ENCODE measurements at places on chromosomes 5 and 9.

GRCh38 chr5:84058561-84058960 is 326.1 kb downstream of the EDIL3 start:
- DNase-seq: no peak

DNA sequence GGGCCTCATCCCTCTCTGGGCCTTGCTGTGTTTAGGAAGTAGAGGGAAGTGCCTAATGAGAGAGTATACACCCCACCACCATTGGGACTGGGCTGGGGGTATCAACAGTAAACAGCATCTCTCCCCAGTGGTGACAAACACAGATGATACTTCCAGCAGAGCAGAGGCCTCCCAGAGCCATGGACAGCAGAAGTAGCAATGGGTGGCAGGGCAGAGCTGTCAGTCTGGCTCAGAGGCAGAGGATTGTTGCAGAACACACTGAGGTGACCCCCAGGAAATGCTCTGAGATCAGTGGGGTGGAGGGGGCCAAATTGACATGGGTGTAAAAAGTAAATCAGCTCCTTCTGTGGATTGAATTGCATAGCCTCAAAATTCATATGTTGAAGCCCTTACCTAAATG is 12.1 kb upstream of the P4HA2 start:
- no peak for DNase-seq

DNA sequence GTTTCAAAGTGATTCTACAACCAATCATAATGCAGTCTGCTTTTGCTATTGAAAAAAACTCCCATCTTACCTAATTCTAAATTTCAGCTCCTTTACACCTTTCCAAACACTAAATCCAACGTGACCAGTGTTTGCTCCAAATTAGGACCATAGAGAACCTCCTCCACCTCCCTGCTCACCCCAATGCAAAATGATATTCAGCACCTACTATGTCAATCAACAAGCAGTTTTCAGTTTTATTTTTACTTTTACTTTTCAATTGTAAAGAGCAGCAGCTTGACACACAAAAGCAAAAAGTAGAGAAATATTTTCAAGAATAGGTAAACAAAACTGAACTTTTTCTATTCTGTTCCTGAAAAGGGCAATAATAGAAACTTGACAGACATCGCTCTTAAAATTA is 3.4 kb downstream of the FAM13B start:
- DNase-seq: no peak

DNA sequence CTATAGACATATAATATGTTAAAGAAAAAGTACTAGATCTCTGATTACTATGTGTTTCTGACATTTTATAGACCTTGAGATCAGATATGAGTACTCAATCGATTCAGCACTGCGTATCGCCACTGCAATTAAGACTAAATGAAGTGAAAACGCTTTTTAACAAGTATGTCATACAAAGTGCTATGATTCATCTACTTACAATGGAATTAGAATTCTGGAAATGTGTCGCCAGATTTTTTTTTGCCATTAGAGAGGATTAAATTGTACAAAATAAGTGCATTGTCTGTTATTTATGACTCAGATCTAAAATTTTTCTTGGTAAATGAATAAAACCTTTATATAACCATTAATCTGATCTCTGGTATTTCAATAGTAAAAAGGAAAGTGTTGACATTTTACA is 20.0 kb upstream of the AGGF1 start:
- no peak for DNase-seq

DNA sequence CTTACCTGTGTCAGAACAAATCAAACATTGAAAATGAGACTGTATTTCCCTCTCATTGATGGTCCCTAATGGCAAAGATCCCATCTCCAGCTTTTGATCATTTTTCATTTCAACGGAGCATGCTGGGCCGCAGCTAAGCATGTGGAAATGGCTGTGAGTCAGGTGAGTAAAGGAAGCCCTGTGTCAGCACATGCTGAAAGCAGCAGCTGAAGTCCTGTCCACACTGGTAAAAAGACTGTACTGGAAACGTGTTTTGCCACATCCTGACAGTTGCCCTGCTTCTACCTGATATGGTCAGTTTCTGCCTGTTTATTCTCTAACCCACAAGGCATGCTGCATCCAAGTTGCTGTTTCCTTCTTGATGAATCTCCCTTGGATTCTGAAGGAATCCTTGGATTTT is 330.1 kb downstream of the EFNA5 start:
- no peak for DNase-seq

- DNase-seq: no peak
Measured at GRCh38 chr5:59972043-59972442, 78.5 kb upstream of the PDE4D start.

DNA sequence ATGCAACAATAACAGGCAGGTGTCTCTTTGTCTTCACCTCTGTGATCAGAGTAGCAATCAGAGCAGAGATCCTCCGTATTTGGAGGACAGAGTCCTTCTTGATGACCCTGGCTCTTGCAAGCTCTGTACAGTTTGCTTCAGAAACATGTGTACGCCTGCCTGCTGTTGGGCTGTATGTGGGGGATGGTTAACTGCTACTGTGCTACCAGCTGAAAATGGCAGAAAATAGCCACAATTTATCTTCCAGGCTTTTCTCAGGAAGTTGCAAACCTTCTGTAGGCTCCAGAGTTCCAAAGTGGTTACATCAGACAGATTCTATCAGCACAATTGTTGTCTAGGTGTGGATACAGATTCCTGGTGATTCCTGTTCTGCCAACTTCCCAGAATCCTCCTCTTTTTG is 35.5 kb downstream of the DDX46 start:
- no peak for DNase-seq

DNA sequence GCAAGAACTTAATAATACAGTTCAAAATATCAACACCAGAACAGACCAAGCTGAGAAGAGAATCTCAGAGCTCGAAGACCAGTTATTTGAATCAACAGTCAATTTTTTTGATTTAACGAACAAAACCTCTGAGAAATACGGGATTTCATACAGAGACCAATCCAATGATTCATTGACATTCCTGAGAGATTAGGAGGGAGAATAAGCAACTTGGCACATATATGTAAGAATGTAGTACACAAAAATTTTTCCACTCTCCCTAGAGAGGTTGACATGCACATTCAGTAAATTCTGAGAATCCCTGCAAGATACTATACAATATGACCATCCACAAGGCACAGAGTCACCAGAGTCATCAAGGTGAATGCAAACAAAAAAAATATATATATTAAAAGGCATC is 1577.3 kb upstream of the C9orf72 start:
- DNase-seq: no peak

GRCh38 chr5:172530406-172530805 is 76.1 kb upstream of the SH3PXD2B start:
- DNase-seq: no peak

DNA sequence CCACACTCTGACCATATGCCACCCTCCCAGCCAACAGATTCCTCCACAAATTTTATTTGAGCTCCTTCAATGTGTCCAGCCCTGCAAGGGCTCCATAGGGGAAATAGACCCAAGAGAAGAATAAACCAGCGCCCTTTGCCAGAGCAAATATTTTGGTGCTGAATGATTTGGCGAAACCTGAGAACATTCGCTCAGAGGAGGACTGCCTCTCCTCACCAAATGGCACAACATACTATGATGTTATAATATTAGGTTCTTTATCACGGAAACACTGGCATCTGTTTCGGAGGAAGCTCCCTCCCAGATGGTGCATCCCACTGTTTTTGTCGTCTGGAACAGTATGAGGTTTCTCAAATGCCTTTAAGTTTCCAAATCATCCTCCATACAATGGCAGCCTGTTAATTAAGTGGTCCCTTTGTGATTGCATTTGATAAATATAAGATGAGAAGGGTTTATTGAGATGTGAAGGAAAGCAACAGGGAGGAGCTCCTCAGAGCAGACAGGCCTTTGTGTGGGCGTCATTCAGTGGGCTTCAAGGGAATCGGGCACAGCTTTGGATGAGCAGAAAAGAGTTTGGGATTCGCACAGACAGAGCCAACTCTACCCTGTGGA is 139.1 kb upstream of the ADRA1B start:
- no peak for DNase-seq

GRCh38 chr5:79436821-79437220 is 77.1 kb downstream of the HOMER1 start:
- no peak for DNase-seq

DNA sequence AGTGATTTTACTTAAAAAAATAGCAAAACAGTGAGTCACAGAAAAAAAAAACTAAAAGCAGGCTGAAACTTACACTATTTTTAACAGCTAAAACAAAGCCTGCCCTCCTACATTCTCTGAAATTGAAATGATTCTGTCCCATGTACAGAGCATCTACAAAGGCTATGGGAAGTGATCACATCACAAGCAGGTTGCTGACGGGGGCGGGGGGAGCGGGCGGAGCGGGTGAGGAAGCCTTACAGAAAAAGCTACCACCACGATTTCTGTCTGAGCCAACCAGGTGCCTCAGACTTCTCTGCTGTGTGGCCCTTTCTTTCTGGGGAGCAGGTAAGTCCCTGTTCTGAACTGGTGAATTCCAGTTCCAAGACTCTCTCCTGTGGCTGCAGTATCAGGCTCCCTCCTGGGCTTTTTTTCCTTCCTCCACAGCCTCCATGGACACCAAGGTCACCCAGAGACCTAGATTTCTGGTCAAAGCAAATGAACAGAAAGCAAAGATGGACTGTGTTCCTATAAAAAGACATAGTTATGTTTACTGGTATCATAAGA is 104.9 kb downstream of the ANKRD18B start:
- DNase-seq: no peak

DNA sequence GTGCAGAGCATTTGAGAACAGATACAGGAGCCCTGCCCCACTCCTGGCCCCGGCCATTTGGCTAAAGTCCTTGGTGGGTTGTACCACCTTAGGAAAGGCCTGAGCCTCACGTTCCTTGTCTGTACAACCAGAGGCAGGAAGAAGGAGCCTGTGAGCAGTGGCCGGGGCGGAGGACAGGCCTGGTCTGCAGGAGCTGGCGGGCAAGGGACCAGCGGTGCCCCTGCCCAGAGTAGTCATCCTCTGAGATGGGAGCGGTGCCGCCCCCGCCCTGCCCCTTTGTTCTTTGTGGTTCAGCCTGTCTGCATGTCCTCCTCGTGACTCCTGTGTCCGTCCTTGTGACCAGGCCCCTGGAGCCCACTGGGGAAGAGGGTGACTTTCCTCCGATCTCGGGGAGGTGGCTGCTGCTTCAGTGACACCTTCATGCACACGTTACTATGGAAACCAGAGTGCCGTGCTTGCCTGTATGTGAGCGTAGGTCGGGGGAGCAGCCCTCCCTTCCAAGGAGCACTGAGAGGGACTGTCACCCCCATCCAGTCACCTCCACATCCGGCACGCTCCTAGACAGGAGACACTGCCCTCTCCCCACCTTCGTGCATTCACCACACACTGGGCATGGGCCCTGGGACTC is 42.9 kb downstream of the UNC5A start:
- DNase-seq: no peak

DNA sequence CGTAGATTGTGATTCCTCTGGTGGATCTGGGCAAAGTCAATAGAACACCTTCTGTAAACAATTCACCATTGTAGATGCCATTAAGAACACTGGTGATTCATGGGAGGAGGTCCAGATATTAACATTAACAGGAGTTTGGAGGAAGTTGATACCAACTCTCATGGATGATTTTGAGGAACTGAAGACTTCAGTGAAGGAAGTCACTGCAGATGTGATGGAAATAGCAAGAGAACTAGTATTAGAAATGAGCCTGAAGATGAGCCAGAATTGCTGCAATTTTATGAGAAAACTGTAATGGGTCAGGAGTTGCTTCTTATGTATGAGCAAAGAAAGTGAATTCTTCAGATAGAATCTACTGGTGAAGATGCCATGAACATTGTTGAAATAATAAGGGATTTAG is 26.9 kb downstream of the TCERG1 start:
- DNase-seq: no peak

DNA sequence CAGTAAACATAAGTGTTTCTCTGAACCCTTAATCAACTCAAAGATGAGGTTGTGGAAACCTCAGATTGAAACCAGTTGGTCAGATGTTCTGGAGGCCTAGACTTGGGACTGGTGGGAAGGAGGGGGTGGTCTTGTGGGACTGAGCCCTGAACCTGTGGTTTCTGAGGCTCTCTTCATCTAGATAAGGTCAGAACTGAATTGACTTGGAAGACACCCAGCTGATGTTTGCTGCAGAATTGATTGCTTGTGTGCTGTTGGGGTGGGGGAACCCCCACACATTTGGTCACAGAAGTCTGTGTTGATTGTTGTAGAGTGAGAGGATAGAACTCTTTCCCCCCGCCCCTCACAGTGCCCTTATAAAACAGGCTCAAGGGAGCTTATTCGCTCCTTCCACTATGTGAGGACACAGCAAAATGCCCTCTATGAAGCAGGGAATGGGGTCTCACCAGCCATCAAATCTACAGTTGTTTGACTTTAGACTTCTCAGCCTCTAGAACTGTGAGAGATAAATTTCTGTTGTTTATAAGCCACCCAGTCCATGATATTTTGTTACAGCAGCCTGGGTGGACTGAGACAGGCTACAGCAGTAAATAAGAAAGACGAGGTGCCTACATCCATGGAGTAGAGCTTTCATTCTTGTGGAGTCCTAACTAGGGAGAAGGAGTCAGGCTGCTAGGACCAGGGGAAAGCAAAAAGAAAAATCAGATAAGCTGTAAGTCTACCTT is 25.7 kb upstream of the UGCG start:
- no peak for DNase-seq

DNA sequence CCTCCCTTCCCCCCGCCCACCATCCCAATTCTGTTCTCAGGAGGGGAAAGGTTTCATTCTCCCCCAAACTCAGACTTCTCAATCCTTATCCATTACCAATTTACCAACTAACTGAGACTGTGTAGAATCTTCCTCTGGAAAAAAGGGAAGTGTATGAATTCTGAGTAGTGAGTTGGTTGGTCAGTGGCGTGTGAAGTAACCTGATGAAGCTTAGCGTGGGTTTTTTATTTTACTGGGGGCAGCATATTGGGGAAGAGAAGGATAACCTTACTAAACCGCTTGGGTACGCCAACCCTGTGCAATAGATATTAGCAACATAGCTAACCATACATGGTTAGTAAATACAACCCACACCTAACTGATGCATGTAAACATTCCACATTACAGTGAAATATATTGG is 1.1 kb upstream of the DNAJC21 start:
- no peak for DNase-seq

- no peak for DNase-seq
Measured at GRCh38 chr9:14756291-14756690, 33.8 kb upstream of the CER1 start.

GRCh38 chr5:160363211-160363610 is 7.2 kb downstream of the C1QTNF2 start:
- DNase-seq: no peak

DNA sequence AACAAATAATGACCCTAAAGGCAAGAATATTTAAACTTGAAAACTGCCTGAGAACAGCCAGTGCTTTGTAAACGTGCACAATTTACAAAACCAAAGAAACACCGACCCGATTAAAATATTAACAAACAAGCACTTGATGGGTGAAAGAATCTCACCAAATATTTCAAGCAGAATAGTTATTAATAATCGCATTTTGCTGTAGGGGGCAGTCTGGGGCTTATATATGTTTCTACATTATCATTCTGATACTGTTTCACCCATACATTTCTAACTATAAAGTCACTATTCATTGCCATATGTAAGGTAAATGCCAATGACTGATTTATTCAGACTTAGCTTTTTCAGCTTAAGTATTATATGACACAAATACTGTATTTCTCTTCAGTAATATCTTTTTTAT is 37.7 kb downstream of the UBAP2 start:
- DNase-seq: no peak

- no peak for DNase-seq
Measured at GRCh38 chr5:17748201-17748600, 113.9 kb downstream of the TAF11L14 start.
